IPS-NIHi11 (cell line): ENCODE measurements at places on chromosomes 6 and 20.

- peak; percentile 91 for DNase-seq
These were observed 19.8 kb upstream of the SCP2D1 start for GRCh38 chr20:18793625-18794427.

DNA sequence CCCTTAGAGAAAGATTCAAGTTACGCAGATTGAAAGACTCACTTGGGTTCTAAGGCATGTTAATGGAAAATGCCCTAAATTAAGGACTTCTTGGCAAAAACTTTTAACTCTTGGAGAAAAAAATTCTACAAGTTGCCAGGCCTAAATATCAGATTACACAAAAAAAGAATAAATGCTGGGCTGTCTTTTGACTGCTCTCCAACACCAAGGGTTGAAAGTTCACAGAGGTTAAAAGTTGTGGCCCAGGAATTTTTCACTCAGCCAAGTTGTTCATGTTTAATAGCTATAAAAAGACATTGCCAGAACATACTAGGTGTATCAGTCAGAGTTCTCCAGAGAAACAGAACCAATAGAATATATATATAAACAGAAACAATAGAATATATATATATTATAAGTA, 268.4 kb upstream of the PRND start:
- DNase-seq = no peak

DNA sequence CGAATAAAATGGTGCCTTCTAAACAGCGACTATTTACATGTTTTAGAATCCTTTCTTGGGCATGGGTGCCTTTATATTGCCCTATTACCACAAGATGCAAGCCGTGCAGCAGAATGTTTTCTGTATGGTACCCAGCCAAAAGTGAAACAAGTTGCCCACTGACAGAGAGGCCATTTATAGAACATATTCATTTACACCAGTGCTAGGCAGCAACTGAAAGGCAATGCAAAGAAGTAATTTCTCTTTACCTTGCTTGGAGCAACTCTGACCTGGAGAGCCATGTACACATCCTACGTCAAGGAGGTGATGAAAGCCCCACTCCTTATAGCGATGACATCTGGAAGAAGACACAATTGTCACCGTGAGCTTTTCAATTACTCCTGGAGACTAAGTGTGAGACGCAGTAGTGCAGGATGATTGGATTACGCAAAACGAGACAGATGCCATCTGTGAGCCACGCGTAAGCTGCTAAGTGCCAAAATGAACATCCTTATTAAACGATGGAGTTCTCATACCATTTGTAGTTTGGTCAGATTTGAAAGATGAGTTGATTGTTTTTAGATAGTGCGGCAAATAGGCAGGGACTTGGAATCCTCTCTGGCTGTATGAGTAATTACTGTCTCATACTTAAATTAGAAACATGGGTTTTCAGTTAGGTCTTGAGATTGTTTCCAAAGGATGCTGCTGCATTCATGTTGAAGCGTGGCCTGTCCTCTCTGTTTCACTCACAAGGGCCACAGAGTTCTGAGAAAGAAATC, at the start of gene TMEM244:
TMEM244 (minus strand) TSS at position 408 of the 758 bp plus-strand sequence; CDS start at position 281, 127 bp downstream.
- no peak for DNase-seq

GRCh38 chr6:3940703-3941102, 91.5 kb downstream of the FAM50B start:
- no peak for DNase-seq

DNA sequence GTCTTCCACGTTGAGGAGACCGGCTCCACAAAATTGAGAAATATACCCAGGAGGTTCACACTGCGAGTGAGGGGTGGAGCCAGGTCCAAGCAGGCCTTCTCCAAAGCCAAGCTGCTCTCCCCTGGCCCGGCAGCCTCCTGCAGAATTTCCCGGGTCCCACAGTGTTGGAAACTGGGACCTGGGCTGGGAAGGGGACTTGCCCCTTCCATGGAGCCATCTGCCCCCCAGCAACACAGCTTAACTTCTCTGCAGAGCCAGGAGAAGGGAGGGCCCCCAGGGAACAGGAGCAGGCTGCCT, 35.4 kb downstream of the MDFI start:
- no peak for DNase-seq

- DNase-seq = no peak
These were observed 39.2 kb downstream of the MMUT start for GRCh38 chr6:49423817-49424216.

GRCh38 chr6:24951811-24952299, 16.1 kb upstream of the RIPOR2 start:
- DNase-seq = no peak

DNA sequence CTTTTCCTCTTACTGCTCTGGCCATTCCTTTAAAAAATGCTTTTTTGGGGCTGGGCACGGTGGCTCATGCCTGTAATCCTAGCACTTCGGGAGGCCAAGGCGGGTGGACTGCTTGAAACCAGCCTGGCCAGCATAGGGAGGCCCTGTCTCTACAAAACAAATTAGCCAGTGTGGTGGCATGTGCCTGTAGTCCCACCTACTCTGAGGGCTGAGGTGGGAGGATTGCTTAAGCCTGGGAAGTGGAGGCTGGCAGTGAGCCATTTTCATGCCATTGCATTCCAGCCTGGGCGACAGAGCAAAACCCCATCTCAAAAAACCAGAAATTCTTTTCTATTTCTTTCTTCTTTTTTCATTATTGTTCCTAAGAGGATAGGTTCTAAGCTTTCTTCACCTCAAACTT, 36.9 kb upstream of the RNF144B start:
- no peak for DNase-seq

GRCh38 chr6:119985952-119986736, 636.6 kb upstream of the MAN1A1 start:
- DNase-seq = no peak

DNA sequence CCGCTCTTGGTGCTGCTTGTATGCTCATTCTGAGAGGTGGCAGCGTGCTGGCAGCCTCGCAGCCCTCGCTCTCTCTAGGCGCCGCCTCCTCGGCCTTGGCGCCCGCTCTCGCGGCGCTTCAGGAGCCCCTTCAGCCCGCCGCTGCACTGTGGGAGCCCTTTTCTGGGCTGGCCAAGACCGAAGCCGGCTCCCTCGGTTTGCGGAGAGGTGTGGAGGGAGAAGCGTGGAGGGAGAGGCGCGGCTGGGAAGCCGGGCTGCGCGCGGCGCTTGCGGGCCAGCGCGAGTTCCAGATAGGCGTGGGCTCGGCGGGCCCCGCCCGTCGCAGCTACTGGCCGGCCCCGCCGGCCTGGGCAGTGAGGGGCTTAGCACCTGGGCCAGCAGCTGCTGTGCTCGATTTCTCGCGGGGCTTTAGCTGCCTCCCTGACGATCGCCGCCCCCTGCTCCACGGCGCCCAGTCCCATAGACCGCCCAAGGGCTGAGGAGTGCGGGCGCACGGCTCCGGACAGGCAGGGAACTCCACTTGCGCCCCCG, 19.5 kb upstream of the FAM8A1 start:
- DNase-seq = peak; percentile 43

DNA sequence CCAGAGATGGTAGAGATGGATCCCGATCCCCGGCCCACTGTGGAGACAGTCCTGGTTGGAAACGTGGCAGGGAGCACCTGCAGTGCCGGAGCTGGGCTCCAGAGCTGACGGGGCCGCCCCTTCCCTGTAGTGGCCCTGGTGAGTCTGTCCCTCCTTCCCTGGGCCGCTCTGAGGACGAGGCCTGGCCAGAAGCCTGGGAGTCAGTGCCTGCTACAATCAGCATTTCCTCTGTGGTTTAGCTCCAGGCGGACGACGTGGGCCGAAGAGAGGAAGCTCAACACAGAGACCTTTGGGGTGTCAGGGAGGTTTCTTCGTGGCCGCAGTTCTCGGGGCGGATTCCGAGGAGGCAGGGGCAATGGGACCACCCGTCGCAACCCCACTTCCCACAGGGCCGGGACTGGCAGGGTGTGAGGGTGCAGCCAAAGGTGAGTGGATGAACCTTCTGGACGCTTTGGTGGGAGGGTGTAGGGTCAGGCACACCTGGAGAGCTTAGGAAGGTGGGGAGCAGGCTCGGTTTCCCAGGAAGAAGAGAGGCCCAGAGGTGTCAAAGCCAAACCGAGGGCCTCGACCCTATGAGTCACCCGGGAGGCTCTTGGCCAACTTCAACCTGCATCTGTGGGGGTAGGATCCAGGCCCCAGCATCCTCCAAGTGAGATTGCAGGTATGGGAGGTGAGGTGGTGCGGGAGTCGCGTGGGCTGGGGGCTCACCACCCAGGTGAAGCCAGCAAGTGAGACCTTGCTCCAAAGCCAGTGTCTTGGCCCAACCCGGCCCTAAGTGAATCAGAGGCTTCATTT, 9.9 kb downstream of the PSMA7 start:
- no peak for DNase-seq

DNA sequence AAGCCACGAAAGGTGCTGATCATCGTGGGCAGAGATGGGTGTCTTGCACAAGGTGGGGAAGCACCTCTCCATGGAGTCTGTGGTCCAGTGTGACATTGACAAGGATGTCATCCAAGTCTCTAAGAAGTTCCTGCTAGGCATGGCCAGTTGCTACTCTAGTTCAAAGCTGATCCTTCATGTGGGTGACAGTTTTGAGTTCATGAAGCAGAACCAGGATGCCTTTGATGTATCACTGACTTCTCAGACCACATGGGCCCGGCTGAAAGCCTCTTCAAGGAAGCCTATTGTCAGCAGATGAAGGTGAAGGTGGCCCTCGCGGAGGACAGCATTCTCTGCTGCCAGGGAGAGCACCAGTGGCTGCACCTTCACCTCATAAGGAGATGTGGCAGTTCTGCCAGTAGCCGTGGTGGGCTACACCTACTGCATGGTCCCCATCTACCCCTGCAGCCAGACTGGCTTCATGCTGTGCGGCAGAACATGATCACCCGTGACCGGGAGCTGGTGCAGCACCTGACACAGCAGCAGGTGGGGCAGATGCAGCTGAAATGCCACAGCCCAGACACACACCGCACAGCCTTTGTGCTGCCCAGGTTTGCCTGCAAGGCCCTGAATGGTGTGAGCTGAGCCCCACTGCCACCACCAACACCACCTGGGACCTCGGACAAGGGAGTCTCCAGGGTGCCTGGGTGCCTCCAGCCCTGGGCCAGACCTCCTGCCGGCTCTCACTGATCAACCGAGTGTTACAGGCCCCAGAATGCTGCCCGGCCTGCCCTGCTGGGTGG, 75.0 kb upstream of the SULF2 start:
- DNase-seq = no peak

GRCh38 chr20:23721962-23722361, 28.8 kb downstream of the CST1 start:
- DNase-seq = no peak

DNA sequence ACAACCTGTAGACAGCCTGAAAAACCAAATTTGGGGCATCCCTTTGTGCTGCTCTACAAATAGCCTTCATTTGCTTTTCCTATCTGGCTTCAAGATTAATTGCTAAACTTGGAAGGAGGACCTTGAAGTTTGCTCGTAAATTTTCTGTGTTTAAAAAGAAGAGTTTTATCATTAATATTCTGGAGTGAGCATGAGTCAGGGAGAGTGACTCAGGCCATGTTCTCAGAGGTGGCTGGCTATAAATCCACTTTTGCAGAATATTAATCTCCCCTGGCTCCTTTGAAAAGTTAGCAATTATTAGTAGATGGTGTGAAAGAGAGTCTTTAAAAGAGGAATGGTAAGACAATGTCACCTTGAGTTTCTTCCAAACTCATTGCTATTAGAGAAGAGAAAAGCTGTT, 91.0 kb downstream of the ANKEF1 start:
- DNase-seq = no peak

DNA sequence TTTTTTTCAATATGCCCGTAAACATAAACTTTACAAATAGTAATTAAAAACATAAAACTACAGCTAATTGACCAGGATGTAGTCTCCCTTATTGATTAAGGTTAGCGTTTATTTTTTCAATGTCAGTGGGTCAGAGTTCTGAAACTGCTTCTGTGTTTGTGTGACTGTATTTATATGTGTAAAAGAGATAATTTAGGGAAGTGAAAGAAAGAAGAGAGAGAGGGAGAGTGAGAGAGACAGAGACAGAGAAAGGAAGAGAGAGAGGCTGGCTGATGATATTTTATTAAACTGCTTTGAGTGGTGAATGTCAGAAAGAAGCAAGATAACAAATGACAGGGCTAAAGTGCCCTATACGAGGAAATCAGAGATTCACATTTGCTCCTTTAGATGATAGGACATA, 266.1 kb upstream of the PTCHD4 start:
- no peak for DNase-seq

- peak; percentile 85 for DNase-seq
These were observed 13.2 kb downstream of the TMEM74B start for GRCh38 chr20:1171461-1172093.

DNA sequence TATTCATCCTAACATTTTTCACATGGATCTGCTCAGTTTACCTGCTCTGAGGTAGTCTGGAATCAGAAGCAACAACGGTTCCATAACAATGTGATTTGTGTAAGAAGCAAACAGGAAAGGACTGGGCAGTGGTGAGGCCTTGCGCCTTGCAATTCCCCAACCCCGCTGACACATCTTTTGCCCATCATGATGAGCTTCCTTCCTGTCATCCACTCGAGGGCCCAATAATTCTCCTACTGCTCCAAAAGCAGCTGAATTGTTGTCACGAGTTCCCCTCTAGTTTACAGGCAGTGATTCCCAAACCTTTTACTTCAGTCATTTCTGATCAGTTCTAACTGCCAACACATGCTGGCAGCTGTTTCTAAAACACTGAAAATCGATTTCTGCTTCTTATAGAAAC, 22.9 kb downstream of the STX7 start:
- no peak for DNase-seq

GRCh38 chr6:116010790-116011401, 49.8 kb downstream of the FRK start:
- peak; percentile 50 for DNase-seq

DNA sequence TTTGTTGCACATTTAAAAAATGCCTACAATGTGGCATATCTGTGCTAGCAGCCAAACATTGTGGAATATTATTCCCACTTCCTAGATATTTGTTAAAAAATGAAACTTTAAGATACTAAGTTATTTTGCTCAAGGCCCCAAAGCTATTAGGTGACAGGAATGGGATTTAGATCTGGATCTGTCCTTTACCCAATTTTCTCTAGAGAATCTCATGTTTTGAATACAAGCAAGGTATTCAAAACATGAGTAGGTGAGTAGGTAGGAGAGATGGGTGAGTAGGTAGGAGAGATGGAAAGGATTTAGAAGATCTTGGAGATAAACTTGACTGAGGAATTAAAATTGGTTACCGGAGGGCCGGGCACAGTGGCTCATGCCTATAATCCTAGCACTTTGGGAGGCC, 61.2 kb upstream of the AKIRIN2 start:
- no peak for DNase-seq

GRCh38 chr6:80540700-80541099, 434.2 kb downstream of the BCKDHB start:
- no peak for DNase-seq
